ENCODE measurements at places on chromosomes 6 and 20.

DNA sequence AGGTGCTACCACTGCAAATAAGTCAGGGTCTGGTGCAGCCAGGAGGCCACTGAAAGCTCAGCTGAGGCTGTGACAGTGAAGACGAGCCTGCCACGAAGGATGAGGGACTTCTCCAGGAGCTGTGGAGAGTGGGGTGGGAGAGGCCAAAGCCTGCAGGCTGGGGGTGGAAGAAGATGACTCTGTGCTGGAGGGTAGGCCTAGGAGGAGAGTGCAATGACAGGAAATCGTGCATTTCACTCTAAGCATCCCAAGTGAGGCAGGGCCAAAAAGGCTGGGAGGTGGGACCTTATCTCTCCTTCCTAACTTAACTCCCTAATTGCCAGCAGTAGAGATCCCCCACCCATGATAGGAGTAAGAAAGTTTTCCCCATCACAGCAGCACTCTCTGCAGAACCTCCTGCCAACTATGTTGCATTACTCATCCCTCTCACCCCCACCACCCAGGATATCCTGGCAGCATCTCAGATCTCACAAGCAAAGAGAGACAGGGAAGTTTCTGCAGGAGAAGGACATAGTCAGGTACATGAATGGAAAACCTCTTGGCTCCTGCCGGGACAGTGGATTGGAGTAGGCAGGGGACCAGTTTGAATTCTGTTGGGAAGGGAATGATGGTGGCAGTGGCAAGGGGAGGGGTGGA is 466.2 kb downstream of the CDH26 start:
- no peak for DNase-seq

- no peak for DNase-seq
Observed at GRCh38 chr6:169499848-169500247, 202.0 kb downstream of the WDR27 start.

DNA sequence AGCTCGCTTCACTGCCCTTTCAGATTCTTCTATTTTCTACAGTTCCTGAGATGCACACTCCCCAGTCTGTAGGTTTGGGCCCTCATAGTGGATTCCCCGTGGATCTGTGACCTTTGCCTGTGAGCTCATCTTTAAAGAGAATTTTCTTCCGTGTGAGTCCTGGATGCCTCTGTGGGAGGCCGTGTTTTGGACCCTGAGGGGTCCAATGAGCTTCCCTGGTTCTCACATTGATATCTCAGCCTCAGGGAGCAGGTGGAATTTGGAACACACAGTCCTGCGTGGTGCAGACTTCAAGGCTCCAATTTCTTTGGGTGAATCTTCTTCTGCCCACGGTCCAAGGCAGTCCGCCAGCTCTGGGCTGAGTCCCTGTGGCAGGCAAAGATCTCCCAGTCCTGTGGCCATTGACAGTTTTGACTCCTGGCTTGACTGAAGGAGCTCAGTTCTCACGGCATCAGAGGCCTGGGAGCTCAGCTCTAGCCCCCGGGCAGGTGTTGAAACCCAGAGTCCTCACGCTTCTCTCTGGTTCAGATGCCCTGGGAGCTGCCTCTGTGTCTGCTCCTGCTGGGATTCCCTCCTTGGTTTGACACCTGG is 61.0 kb downstream of the PSMG4 start:
- no peak for DNase-seq

- DNase-seq, result no peak
Observed at GRCh38 chr6:149696901-149697300, 21.0 kb downstream of the LATS1 start.

- no peak for DNase-seq
Observed at GRCh38 chr20:12130781-12131180, 213.1 kb downstream of the BTBD3 start.

- DNase-seq, result no peak
Observed at GRCh38 chr6:157300006-157300405, 23.3 kb downstream of the TMEM242 start.

GRCh38 chr6:160926281-160927276 is 65.0 kb upstream of the MAP3K4 start:
- no peak for DNase-seq

GRCh38 chr20:3092611-3093379 is 8.3 kb upstream of the AVP start:
- no peak for DNase-seq
